Epithelial cell of prostate (primary cell): ENCODE measurements at places on chromosomes 16 and 17.

DNA sequence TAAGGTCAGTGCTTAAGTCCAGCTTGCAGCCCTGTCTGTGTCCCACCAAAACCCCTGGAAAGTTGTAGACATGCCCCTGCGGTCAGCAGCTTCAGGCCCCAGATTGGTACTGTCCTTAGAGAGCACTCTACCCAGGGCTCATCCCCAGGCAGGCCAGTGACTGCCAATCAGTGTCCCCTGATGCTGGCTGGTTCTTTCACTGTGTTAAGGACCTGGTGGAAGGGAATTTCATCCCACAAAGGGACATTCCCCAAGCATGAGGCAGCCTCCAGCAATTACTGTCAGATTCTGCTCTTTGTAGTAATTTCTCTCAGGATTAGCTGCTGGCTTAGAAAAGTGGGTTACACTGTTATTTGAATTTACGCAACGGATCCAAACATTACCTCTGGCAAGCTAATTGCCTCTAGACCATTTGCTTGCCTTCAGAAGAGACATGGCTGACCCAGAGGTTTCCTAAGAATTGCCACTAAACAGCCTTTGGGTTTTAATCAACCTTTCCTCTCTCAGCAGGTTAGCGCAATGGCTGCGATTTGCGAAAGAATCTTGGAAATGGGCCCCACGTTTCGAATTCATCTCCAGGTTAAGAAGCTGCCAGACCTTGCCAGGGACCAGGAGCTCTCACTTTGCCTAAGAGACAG, 5.9 kb downstream of the IRX6 start:
- DNase-seq, result no peak

GRCh38 chr17:62159994-62160393, 94.9 kb upstream of the MED13 start:
- no peak for DNase-seq

DNA sequence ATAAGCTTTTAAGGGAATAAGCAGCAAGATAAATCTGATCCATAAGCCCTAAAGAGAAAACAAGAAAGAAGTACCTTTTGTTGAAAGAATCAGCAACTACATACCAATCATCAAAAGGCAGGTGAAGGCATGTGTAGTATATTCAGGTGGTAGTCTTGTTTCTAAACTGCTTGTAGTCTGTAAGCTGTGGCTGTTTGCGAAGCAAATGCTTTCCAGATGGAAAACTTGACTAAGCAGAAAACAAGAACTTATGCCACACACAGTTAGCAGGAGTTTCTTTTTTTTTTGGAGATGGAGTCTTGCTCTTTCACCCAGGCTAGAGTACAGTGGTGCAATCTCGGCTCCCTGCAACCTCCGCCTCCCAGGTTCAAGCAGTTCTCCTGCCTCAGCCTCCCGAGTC, 5.7 kb downstream of the CBX1 start:
- DNase-seq, result no peak

- DNase-seq, result no peak
Measured at GRCh38 chr17:12623220-12623848, 42.4 kb upstream of the MYOCD start.

GRCh38 chr17:76485569-76485968, 15.7 kb downstream of the RHBDF2 start:
- DNase-seq, result no peak

DNA sequence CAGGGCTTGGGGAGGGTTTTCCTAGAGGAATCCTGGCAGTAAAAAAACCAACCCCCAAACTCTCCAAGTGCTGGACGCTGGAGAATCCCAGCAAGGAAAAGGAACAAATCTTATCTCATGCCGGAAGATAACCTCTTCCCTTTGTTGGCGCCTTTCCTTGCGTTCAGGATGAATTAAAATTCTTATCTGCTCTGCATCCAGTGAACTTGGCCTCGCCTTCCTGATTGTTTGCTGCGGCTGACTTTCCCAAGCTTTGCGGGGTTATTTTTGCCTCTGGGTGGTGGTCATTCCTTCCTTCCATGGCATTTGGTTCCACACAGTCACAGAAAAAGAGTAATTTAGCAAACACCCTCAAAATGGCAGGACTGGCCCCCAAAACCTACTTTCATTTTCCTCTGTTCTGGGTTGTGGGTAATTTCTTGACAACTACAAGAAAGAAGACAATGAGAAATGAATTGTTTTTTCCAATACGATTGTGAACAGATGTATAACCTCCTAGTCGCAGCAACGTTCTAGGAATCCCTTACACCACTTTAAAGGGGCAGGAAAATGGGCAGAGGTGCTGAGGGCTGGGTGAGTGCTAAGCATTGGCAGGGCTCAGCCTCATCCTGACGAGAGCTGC, 77.8 kb downstream of the MRC2 start:
- no peak for DNase-seq

GRCh38 chr16:86180244-86180643, 281.3 kb downstream of the IRF8 start:
- no peak for DNase-seq

GRCh38 chr16:49608779-49609178, 235.2 kb downstream of the C16orf78 start:
- DNase-seq, result no peak

DNA sequence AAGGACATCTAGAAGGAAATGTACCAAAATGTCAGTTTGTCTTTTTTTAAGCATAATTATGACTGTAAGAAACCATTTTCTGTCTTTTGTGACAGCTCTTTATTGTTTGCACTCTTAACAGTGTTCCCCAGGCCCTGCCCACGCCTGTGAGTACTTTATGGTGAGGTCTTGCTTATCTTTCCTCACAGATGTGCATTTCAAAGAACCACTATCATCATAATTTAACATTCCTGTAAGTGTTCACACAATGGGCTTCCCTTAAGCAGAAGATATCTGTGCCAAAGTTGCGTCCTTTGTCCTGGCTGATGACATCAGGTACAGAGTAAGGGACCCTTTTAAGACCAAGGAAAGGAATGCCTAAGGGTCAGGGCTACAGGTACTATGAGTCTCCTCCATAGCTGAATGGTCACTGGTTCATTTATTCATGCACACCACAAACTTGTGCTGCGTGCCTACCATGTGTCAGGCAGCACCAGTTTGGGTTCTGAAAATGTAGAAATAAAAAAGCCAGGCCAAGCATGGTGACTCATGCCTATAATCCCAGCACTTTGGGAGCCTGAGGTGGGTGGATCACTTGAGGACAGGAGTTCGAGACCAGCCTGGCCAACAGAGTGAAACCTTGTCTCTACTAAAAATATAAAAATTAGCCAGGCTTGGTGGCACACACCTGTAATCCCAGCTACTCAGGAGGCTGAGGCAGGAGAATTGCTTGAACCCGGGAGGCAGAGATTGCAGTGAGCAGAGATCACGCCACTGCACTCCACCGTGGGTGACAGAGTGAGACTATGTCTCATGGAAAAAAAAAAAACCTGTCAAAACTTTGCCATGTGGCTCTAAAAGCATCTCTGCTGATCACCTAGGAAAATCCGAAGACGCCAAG, 55.4 kb upstream of the NLK start:
- DNase-seq, result no peak

DNA sequence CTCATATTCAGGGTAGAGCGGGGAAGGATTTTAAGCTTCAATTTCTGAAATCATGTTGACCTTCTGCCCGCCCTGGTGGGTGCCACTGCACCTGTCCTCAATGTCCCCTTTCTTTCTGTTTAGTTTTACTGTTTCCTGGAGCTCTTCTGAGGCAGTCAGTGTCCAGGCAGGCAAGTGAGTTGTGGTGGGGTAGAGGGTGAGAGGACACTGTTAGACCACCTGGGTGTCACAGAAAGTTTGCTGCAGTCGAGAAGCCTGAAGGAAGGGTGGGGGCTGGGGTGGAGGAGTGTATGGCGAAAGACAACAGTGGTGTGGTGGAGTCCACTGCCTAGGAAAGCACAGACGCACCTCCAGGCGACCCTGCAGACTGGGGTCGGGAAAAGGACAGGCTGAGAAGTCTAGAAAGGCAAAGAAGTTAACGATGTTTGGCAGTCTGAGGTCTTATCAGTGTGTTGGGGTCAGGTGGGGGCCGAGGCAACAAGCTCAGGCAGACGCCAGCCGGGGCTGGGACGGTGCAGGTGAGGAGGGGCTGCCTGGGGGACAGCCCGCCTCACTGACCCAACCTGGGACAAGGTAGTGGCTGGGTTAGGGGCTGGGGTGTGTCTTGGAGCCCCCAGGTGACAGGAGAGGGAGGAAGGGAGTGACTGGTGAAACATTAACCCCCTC, 23.3 kb upstream of the HOXB13 start:
- no peak for DNase-seq

DNA sequence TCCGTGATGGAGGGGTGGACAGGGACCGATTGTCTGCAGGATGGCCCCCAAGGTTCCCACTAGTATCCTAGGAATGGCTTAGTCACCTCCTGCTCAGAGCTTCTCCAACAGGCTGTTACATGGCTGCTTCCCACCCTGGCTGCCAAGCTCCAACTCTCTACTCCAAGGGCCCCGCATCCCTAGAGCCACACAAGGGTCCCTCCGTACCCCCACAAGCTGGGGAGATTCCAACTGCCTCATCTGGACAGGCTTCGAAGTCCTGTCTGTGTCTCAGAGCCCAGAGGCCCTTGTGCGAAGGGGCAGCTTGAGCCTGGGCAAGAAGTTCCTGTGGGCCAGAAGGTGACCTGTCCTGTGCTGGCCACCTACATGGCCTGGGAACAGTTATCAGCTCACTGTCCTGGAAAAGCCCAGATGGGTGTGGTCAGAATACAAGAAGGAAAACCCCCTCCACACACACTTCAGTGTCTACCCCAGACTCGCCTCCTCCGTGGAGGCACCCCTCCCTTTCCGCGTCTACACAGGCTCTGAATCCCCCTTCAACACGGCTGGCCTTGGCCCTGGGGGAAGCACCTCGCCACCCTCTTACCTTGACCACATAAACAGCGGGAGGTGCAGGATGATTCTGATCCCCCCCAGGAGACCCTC, 586 bp downstream of the MEAK7 start:
- no peak for DNase-seq

GRCh38 chr16:73753931-73754330, 542.7 kb upstream of the PSMD7 start:
- DNase-seq, result no peak

GRCh38 chr17:28469376-28469775, 4.1 kb upstream of the SLC13A2 start:
- no peak for DNase-seq
